ENCODE measurements at places on chromosomes 4 and X.

GRCh38 chr4:29853833-29854232, 866.3 kb upstream of the PCDH7 start:
- no peak for DNase-seq

DNA sequence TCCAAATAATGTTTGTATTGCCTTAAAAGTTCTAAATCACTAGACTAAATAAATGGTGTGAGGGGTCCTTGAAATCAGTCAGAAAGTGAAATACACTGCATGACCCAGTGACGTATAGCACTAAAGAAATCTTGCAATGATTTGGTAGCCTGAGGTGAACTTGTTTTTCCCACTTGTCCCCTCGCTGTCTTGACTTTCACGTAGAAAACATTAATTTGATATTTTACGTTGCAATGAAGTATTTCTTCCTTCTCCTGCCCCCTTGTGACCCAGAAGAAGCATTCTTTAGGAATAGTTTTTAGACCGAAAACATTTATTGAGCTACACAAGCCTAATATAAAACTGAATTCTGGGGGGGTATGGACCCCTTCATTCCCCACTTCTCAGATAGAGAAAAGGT, 3.7 kb downstream of the KLB start:
- DNase-seq: no peak

- no peak for DNase-seq
These were observed 217.7 kb upstream of the CENPE start for GRCh38 chr4:103415801-103416200.

DNA sequence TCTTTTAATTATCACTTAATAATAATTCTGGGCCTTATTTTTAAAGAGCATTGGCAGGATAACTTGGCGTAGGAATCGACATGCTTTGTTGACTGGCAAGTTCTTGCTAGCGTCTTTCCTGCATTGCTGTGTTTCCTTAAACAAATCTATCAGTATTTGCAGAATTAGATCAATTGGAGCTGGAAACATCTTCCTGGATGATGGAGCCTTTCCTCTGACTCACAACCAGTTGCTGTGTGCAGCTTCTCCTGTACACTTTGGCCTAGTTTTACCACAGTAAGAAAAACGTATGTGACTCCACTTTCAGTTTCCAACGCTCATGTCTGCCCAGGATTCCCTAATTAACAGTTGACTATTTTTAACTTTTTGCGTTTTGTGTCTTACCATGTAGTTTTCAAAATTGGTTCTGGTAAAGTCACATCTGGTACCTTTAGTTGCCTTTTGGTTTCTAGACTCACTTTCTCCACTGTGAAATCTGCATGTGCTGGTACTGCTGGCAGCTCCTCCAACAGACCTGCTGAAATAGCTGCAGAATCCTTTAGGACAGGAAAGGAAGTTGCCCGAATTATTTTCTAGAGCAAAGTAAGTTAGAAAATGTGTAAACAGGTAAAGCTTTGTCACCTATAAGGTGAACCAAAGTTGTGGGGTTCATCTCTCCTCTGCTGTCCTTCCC, 553.2 kb upstream of the FAT1 start:
- no peak for DNase-seq

- no peak for DNase-seq
These were observed 611 bp downstream of the TEX11 start for GRCh38 chrX:70907900-70908299.

GRCh38 chr4:48333587-48333986, 7.7 kb upstream of the SLAIN2 start:
- no peak for DNase-seq

GRCh38 chr4:80107374-80107773, 34.3 kb upstream of the ANTXR2 start:
- DNase-seq: no peak

GRCh38 chr4:172481802-172482508, 668.8 kb downstream of the GALNTL6 start:
- no peak for DNase-seq

- peak; percentile 47 for DNase-seq
These were observed 40.3 kb upstream of the ATXN3L start for GRCh38 chrX:13360146-13360545.

GRCh38 chr4:76434901-76435527, at the start of gene SHROOM3:
SHROOM3 (plus strand) TSS chr4:76435229; CDS start chr4:76436053, 824 bp downstream.
- DNase-seq: no peak

DNA sequence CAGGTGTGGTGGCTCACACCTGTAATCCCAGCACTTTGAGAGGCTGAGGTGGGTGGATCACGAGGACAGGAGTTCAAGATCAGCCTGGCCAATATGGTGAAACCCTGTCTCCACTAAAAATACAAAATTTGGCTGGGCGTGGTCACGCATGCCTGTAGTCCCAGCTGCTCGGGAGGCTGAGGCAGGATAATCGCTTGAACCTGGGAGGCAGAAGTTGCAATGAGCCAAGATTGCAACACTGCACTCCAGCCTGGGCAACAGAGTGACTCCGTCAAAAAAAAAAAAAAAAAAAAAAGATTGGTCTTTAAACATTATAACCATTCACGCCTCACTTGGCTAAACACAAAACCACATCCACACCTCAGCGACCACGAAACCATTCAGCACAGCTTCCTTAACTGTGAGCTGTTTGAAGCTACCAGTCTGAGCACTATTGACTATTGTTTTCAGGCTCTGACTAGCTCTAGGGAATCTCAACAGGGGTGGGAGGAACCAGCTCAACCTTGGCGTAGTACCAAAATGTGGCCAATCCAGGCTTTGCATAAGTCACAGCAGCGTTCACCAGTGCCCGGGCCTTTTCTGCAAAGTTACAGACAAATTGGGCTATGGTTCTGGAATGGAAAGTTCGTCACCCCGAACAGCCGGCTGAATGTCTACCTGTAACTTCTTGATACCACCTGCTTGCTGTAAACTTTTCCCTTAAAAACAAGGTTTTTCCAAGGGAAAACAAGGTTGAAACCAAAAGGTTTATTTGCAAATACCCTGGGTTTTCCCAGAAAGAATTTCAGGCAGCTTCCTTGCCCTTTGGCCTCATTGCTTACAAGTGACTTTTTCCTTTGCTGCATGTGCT, 73.6 kb upstream of the DHX15 start:
- no peak for DNase-seq

DNA sequence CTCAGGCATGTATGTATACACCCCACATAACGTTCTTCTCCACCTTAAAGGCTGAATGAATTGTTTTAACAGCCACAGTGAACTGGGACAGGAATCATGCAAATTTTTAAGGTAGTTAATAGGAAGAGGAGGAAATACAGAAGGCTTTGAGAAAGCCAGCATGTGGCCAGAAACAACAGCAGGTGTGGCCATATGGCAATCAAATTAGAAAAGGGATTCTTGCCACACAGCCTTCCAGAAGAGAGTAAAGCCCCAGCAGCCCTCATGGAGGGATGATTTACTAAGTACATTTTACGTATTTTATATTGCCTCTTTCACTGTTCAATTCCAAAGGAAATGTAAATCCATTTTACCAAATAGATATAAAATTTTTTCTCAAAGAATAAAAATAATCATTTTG, 792.2 kb downstream of the ADGRL3 start:
- no peak for DNase-seq

- DNase-seq: no peak
These were observed 155.6 kb upstream of the PACRGL start for GRCh38 chr4:20544645-20545044.

Measured in CD8-positive, alpha-beta T cell (primary cell).